Glutamatergic neuron (in vitro differentiated cells): ENCODE measurements at places on chromosomes 4 and X. TPM values are rescaled to one million over a fixed set of nuclear protein-coding genes. Genes with fewer than 3 reads are reported as not detected.

GRCh38 chr4:14862891-14863290 is 139.4 kb upstream of the CPEB2 start:
- no peak for DNase-seq

- DNase-seq, result no peak
Measured at GRCh38 chr4:110034026-110034393, 121.3 kb downstream of the EGF start.

DNA sequence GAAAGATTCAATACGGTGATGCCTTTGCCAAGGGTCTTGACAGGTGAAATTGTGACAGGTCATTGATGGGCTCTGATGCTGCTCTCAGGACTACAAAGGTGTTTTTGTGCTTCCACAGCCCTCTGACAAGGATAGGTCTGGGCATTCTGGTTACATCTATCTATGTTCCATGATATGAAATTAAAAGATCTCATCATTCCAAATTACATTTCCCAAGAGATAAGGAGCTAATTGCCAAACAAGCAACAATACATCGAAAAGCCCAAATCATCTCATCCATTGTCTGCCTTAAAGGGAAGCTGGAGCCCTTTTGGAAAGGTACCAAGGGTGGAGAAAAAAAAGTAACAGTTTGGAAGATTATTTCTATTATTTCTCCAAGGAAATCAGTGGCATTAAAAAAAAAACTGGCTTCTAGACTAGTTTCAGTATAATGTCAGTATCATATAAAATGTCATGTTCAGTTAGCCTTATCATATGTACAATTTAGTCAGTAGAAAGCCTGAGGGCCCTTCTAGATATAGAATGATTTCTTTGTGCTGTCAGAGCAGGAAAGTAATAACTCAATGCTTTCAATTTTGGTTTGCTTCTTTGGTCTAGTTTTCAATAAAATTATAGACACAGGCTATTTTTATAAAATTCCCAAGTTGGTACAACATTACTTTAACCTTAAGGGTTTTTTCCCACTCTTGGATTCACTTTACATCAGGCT is 224.5 kb upstream of the GPRIN3 start:
- DNase-seq, result no peak

DNA sequence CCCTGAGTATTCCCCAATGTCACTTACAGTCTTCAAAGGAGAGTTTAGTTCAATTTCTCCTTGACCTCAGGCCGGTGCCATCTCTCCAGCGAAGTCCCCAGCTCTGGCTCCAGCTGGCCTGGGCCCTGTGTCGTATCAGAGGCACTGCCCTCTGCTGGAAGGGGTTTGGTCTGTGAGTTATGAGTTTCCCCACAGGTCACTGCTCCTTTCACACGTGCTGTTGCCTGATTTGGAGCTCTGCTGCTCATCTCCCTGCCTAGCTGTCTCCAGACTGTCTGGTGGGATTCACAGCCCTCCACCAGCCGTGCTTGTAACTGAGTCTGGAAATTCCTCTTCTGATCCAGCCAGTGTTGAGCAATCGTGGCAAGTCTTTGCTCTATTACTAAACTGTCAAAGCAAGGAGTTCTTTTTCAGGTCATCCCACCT is at the start of gene RAP2C:
RAP2C (minus strand) TSS at position 105 of the 426 bp plus-strand sequence. CDS start 2,179 bp downstream, outside the sequence.
- peak; percentile 74 for DNase-seq

DNA sequence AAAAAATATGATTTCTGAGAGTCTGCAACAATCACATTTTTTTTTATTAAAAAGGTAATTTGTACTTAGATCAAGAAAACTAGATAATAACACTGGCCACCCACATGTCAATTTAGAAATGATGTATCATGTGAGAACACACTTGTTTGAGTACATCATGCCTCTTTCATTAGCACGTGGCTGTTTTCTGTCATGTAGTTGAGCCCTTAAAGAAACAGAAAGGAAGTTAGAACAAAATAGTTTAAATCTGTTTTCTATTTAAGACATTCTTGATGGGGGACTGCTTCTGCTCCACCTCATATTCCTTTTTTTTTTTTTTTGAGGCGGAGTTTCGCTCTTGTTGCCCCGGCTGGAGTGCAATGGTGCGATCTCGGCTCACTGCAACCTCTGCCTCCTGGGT is 207.5 kb downstream of the NSUN7 start:
- no peak for DNase-seq

GRCh38 chr4:184503869-184504300 is 29.5 kb upstream of the IRF2 start:
- DNase-seq, result no peak

DNA sequence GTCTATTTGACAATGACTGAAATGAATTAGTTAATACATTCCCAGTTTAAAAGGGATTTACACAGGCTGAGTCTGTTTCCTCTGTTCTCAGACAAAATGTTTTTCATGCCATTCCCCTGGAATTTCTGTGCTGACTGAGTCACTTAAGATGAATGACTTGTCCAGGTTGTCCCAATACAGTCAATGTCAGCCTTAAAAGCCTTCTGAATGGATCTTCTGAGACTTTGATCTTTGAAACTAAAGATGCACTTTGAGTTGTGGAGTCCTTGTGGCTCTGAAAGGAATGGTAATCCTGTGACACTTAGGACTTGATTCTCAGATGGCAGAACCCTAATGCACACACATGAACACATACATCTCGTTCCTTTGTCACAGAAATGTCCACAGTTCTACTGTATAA is 622.2 kb upstream of the GRID2 start:
- no peak for DNase-seq

GRCh38 chrX:74292808-74293123 is 11.2 kb upstream of the ZCCHC13 start:
- no peak for DNase-seq

GRCh38 chrX:70452143-70452733 is 7.6 kb downstream of the DLG3 start:
- peak; percentile 62 for DNase-seq

The CT47B1 gene
- not detected for total RNA-seq

The YY2 gene
- 1.1 TPM for total RNA-seq

The GYG2 gene
- total RNA-seq, result 21.9 TPM

The MOB1B gene
- 24.6 TPM for total RNA-seq

The GPC3 gene
- total RNA-seq, result 4.2 TPM

The FAM47A gene
- not detected for total RNA-seq

The ARMCX4 gene
- 22.1 TPM for total RNA-seq

The MSX1 gene
- 0.22 TPM for total RNA-seq

The SORCS2 gene
- 29.5 TPM for total RNA-seq

The NLRP2B gene
- not detected for total RNA-seq
